ENCODE measurements at places on chromosomes 16 and 17. TPM values are rescaled to one million over a fixed set of nuclear protein-coding genes. Genes with fewer than 3 reads are reported as not detected.

The COX6A2 gene
- polyA plus RNA-seq: not detected

DNA sequence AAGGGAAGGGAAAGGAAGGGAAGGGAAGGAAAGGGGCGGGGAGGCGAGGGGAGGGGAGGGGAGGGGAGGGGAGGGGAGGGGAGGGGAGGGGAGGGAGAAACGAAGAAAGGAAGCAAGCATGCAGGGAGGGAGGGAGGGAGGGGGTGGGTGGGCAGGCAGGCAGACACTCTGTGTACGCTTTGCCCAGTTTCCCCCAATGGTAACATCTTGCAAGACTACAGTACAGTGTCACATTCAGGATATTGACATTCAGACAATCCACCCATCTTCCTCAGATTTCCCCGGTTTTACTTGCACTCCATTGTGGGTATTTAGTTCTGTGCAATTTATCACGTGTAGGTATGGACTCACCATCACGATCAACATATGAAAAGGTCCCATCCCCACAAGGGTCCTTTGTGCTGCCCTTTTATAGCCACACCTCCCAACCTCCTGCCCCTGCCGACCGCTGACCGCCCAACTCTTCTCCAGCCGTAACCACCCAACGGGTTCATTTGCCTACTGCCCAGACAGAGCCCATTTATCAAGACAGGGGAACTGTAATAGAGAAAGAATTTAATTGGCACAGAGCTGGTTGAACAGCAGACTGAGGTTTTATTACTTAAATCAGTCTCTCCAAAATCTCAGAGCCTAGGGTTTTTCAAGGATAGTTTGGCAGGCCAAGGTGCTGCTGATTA lies 91.4 kb upstream of the FA2H start:
- DNase-seq: no peak

DNA sequence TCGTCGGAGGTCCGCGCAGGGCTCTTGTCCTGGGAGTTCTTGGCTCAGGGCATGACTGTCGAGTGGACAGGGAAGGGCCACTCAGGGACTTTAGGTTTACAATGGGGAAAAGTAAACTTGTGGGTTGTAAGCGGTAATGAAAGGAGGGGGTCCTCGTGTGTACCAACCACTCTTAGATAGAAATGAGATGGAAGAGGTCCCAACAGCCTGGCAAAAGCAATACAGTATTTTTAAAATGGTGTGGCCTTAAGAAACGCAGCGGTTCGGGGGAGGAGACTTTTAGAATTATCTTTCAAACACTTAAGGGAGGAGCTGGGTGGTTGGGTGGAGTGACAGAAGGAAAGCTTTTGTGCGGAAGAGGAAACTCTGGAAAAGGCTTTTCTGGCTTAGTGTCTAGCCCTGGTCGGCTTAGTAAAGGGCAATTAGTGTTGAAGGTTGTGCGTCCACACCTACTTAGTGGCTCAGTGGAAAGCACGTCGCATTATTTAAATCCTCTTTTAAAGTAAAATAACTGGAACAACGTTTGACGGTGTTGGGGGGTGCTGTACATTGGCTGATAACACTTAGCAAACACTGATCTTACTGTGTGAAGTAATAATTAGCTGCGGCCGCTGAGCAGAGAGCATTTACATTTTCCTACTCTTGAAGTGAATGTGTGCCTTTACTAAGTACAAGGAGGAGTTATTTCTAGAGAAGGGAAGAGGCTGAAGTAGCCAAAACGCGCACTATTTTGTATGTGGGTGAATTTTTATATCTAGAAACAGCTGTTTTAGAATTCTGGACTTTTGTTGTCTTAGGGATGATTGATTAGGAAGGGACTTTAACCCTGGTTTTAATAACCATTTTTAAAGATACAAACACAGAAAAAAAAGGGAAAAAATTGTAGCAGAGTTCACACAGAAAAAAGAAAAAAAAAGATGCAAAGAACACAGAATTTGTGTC lies 1.0 kb downstream of the WSB1 start:
- DNase-seq: peak; percentile 81

The KRT25 gene
- polyA plus RNA-seq: not detected

- no peak for DNase-seq
Measured at GRCh38 chr16:56965149-56966092, 3.7 kb downstream of the CETP start.

GRCh38 chr17:42675965-42676423 lies 800 bp downstream of the PLEKHH3 start:
- no peak for DNase-seq

- DNase-seq: no peak
Measured at GRCh38 chr16:50673496-50674275, 7.4 kb downstream of the SNX20 start.

The UMOD gene
- 325 TPM for polyA plus RNA-seq

DNA sequence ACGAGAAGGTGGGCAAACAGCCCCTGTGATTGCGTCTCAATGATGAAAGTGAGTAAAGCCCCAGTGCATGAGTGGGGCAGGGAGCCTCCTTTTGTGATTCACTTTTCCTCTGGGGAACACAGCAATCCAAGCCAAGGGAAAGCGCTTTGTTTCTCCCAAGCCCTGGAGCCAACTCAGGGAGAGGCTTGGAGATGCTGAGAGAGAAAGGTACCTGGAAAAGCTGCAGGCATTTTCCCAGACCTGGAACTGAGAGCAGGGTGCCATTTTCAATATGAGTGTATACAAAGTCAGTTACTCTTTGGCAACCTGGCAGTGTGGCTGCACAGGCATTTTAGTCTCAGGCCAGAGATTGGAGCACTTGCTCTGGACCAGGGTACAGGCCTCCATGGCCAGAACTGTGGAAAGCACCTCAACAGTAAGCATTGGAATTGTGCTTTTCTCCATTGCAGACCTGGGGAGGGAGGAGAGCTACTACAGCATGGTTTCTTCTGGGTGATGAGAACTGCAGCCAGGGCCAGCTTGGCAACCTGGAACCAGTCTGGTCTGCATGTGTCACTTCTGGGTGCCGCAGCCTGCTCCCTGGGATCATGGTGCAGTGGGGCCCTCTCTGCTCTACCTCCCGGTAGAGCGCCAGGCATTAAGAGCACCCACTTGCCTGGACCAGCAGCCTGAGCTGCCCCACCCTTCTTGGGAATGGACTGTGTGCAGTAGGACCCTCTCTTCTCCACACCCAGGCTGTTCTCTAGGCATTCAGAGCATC lies 89.0 kb upstream of the CDH5 start:
- DNase-seq: no peak

- DNase-seq: no peak
Measured at GRCh38 chr16:85150331-85150940, 38.2 kb upstream of the CIBAR2 start.

DNA sequence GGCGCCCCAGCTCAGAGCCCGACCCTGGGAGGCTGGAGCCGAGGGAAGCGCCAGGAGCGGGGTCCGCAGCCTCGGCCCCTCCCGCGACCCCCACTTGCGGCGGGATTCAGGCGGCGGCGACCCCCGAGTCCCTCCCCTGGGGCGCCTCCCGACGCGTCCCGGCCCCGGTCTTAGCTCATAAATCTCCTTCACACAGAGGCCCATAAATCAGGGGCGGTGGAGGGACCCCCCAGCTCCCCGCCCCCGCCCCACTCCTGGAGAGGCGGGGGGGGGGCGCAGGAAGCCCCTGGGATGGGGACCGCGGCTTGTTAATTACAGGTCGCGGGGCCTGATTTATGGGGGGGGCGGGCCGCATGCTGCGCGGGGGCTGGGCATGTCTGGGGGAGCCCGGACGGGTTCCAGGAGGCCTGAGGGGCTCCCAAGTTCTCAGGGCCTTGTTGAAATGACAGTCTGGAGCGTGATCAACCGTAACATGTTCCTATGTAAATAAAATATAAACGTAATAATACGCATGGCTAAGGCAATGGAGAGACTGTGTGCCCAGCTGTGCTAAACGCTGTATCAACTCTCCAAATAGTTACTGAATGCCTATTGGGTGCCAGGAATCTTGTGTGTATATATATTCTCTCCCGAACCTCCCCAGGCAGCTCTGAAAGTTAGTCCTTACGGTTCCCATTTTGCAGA lies 10.0 kb upstream of the BHLHA9 start:
- no peak for DNase-seq

DNA sequence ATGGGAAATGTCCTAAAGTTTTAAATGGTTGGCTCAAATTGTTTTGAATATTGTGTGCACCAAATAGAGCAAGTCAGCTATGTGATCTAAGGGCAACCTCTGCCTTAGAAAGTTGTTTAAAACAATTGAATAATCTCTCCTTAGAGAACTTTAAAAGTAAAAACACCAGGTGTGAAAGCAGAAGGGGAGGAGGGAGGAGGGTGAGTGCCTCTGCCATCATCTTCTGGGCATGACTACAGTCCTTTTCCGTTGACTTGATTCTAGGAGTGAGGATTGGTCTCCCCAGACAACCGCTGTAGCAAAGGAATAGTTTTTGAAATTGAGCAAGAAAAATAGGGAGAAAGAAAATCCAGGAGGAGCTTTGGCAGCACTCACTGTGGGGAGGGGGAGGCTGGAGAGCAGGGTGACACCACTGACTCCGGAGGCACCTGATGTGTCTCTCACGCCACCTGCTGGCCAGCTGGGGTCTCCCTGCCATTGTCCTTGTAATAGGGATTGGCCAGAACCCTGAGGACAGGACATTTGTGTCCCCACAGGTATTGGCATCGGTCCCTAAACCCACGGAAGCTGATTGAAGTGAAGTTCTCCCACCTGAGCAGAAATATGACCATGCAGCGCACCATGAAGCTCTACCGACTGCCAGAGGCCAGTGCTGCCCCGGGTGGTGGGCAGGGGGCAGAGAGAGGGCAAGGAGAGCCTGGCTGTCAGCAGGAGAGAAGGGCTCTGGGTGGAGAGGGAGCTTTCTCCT lies 33.3 kb downstream of the PLCD3 start:
- peak; percentile 61 for DNase-seq

GRCh38 chr17:8147805-8148404 lies 4.3 kb downstream of the PER1 start:
- DNase-seq: no peak

DNA sequence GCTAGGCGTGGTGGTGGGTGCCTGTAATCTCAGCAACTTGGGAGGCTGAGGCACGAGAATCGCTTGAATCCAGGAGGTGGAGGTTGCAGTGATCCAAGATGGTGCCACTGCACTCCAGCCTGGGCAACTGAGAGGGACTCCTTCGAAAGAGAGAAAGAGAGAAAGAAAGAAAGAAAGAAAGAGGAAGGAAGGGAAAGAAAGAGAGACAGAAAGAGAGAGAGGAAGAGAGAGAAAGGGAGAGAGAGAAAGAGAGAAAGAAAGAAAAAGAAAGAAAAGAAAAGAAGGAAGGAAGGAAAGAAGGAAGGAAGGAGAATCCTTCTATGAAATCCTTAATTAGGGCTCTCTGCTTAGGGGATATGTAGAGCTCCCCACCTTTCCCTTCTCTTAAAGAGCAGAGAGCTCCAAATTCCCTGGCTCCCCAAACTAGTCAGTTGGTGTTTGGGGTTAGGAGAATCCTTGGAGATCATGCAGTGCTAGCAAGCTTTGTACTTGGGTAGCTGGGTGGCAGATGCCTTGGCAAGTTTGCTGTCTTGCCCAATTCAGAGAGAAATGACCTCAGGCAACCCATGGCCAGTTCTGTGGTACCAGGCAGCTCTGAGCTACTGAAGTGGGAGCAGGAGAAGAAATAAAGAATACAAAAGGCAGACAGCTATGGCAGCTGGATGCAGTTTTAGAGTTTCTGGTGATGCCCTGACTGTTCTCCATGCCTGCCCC lies 8.9 kb upstream of the HOXB13 start:
- DNase-seq: no peak

The CNEP1R1 gene
- 33.4 TPM for polyA plus RNA-seq

DNA sequence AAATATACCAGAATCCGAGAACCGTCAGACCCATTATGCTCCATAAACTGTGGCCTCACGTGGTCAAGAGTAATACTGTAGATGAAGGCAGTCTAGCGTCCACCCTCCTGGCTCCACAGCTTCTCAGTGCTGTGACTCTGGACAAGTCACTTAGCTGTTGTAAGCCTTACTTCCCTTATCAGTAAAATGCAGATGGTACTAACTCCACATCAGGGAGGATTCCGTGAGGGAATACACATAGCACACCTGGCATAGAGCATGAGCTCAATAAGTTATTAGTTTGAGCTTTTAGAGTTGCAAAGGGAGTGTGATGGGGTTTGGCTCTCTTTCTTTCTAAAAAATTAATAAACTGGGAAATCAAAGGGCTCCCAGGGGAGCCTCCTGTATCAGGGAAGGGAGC lies 49.9 kb downstream of the CDYL2 start:
- DNase-seq: no peak

DNA sequence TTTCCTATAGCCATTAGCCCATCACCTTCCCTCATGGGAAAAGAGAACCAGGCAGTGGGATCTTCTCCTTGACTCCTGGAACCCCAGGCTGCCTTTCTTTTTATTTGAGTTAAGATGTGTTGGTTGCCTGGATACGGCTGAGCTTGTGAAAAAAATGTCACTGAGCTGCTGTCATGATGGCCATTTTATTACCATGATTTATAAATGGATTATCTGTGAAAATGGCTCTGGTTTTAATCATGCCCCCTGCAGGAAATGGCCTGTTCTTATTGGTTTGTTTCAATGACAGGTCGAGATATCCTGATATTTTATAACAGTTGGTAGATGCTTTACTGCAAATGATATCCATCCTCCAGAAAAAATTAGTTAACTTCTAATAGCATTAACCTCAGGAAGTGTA lies 640.4 kb downstream of the CDH11 start:
- DNase-seq: no peak

DNA sequence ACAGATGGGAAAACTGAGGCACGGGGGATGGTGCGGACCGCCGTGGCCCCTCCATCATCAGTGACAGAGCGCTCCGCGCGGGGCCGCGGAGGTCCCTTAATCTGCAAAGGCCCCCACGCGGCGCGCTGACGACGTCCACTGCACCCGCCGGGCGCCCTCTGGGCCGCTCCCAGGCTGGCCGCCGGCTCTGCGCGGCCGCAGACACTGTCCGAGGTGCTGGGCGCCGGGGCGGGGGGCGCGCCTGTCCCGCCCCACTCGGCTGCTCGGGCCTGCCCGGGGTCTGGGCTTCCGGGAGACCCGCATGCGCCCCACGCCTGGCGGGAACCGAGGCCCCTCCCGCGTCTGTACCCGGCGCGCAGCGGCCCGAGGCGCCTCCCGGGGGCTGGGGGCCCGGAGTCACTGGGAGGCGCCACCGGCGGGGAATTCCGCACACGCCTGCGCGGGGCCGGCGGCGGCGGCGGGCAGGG lies 550 bp upstream of the RNF213 start:
- no peak for DNase-seq

DNA sequence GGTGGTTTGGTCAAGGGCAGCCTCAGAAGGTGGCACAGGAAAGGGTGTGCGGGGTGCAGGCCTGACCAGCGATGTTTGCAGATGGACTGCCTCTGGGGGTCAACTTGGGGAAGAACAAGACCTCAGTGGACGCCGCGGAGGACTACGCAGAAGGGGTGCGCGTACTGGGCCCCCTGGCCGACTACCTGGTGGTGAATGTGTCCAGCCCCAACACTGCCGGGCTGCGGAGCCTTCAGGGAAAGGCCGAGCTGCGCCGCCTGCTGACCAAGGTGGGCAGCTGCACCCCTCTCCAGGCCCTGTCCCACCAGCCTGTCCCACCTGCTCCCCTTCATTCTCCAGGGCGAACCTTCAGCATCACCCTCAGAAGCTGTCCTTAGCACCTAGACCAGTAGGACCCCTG lies 12.5 kb downstream of the DHODH start:
- DNase-seq: no peak

The KRT12 gene
- not detected for polyA plus RNA-seq

GRCh38 chr16:354291-354881 lies 1.9 kb upstream of the AXIN1 start:
- no peak for DNase-seq

The SOST gene
- 67.8 TPM for polyA plus RNA-seq
